ENCODE measurements at places on chromosomes 2 and 18.

DNA sequence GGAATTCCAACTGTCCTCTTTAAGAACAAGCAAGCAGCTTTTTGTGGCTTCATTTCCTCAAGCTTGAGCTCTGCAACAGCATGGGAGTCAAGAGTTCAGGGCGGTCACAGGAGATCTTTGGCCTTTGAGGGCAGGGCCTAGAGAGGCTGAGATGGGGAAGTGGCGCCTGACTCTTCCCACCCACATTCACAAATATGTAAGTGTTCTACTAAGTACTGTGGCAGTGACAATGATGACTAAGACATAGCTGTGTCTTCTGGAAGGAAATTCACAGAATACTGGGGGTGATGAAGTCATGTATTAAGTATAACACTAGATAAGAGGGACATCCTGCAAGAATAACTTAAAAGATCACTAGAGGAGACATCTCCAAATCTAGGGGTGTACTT is 15.0 kb downstream of the RND3 start:
- no peak for DNase-seq

DNA sequence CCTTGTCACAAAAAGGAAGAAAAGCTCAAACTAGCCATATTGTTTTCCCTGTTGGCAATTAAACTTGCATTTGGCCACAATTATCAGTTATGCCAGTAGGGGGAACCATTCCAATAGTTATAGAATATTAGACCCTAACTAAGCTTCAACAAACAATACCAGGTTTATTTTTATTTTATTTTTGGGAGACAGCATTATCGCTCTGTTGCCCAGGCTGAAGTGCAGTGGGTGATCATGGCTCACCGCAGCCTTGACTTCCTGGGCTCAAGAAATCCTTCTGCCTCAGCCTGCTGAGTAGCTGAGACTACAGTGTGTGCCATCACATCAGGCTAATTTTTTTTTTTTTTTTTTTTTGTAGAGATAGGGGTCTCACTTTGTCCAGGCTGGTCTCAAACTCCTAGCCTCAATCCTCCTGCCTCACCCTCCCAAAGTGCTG is 102.1 kb downstream of the ATAD2B start:
- no peak for DNase-seq

GRCh38 chr2:198499539-198499938 is 695.1 kb downstream of the PLCL1 start:
- DNase-seq, result no peak

DNA sequence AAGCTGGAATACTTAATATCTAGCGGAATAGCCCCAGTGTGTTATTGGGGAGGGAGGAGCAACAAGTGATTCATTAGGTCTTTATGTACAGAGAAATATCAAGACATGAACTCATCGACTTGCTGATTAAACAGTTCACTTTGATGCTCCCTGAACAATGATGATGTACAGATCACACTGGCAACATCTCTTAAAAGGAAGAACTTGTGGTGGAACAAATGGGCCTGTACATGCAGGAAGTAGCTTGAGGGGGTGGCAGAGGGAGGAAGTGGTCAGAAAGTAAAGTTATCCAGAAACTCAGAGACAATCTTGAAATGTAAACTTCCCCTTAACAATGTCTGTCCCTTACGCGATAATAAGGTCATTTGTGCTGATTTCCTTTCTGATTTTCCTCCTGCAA is 90.5 kb downstream of the NXPH2 start:
- no peak for DNase-seq

- no peak for DNase-seq
Observed at GRCh38 chr2:21627938-21628337, 504.2 kb downstream of the TDRD15 start.

DNA sequence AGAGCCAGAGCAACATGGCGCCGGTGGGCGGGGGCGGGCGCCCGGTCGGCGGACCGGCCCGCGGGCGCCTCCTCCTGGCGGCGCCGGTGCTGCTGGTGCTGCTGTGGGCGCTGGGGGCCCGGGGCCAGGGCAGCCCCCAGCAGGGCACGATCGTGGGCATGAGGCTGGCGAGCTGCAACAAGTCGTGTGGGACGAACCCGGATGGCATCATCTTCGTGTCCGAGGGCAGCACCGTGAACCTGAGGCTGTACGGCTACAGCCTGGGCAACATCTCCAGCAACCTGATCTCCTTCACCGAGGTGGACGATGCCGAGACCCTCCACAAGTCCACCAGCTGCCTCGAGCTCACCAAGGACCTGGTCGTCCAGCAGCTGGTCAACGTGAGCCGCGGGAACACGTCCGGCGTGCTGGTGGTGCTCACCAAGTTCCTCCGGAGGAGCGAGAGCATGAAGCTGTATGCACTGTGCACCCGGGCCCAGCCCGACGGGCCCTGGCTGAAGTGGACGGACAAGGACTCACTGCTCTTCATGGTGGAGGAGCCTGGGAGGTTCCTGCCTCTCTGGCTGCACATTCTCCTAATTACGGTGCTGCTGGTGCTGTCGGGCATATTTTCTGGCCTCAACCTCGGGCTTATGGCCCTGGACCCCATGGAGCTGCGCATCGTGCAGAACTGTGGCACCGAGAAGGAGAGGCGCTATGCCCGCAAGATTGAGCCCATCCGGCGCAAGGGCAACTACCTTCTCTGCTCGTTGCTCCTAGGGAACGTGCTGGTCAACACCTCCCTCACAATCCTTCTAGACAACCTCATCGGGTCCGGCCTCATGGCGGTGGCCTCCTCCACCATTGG is 507 bp downstream of the CNNM4 start:
- peak; percentile 55 for DNase-seq

DNA sequence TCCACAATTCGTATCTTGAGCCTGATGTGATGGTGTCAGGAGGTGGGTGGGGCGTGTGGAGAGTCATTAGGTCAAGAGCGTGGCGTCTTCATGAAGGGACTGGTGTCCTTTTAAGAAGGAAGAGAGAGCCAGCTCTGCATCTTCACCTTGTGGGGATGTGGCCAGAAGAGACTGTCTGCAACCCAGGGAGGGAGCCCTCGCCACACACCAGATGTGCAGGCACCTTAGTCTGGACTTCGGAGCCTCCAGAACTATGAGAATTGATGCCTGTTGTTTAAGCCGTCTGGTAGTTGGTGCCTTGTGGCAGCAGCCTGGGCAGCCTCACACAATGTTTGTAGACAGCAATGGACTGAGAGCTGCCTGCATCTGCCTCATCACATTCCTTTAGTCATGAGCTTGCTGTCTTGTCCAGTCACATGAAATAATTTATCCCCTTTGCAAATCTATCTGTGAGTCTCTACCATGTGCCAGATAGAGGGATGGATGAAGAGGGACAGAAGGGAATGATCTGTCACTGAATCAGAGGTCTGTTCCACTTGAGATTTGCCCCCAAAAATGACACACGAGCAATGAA is 61.0 kb downstream of the MYT1L start:
- DNase-seq, result no peak

- no peak for DNase-seq
Observed at GRCh38 chr2:233379441-233379840, 25.1 kb downstream of the DGKD start.

GRCh38 chr2:28736034-28736433 is 15.6 kb upstream of the PPP1CB start:
- DNase-seq, result no peak

DNA sequence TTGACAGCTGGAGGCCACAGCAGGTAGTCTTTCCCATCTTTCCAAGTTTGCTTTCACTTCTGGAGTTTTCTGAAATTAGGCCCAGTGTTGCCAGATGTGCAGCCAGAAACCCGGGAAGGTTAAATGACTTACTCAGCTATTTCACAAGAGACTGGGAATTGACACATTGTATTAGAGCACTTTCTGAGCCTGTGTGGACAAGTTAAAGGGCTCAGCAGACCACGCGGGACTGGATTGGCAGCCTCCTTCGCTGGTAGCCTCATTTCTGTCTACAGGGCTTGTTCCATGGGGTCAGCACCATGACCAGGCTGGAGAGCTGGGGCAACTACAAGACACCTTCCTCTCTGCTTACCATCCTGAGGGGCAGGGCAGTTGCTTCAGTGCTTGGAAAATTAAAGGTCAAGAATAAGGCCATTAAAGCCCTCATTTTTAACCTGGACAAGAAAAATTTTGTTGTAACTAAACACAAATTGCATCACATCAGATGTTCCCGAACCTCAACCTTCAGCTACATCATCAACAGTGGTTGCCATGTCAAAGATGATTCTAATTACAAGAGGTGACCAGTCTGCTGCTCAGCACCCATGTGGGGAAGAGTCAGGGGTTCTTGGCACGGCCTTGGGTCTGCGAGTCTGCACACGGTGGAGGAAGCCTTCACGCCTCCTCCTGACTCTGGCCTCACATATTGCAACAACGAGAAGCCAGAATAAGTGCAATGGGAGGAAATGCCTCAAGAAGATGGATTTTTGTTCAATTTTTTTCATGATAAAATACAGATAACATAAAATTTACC is 279.5 kb upstream of the RAB6C start:
- no peak for DNase-seq

DNA sequence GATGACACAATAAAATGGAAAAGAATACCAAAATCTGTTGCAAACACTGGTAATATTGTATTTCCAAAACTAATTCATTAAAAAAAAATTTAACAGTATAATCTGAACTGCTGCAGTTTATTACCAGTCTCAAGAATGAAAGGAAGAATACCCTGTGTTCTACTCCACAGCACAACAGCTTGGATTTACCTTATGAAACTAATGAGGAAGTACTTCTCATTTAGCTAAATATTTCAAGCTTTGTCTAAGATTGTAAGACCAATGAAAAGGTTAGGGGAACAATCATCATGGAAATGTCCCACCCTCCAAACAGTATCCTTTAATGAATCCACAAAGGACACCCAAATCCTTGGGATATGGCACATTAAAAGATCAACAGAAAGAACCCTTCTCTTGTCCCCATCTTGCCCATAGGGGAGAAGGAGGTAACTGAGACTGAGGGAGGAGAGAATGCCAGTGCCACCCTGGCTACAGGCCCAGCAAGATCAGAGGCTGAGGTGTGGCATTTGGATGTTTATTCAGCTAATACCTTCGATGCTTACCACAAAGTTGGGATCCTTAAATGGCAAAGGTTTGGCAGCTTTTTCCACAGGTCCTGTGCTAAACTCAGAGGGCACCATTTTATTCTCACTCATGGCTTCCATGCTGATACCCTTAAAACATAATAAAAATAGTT is 17.7 kb downstream of the INO80C start:
- no peak for DNase-seq

GRCh38 chr2:28764909-28765711 is 13.5 kb downstream of the PPP1CB start:
- no peak for DNase-seq

GRCh38 chr2:119181391-119181790 is 22.8 kb upstream of the C1QL2 start:
- no peak for DNase-seq

DNA sequence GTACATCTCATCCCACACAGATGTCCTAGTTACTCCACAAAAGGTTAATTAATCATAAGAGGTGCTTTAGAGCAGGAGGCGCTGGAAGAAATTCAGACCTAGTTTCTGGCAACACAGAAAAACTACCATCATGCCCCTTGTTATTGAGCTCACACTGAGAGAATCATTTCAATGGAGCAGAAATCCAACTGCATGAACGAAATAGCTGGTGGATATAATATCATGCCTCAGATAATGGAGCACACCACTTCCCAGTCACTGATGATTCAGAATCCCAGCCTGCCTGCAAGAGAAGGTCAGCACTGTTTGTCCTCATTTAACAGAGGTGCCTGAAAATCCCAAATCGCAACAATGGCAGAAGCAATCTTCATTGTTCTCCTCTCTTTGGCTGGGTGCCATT is 125.8 kb upstream of the CREB1 start:
- no peak for DNase-seq

- DNase-seq, result no peak
Observed at GRCh38 chr2:127275356-127275755, 18.6 kb downstream of the ERCC3 start.

DNA sequence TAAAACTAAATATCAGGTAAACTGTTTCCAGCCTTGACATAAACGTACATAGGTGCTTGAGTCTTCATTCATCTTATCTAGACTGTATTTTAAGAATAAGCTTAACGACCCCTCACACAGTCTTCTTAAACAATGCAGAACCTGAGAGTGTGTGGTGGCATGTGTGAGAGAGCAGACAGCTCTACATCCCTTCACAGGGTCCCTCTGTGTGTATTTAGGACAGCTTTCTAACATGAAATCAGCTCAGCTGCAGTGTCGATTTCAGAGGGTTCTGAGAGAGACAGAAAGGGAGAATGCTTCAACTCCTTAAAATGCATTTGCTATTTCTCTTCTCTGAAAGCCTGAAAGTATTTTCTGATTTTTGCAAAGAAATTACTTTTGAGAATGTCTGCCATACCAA is 185.2 kb downstream of the GRB14 start:
- DNase-seq, result no peak

- no peak for DNase-seq
Observed at GRCh38 chr2:99555404-99555803, 65.6 kb upstream of the REV1 start.

DNA sequence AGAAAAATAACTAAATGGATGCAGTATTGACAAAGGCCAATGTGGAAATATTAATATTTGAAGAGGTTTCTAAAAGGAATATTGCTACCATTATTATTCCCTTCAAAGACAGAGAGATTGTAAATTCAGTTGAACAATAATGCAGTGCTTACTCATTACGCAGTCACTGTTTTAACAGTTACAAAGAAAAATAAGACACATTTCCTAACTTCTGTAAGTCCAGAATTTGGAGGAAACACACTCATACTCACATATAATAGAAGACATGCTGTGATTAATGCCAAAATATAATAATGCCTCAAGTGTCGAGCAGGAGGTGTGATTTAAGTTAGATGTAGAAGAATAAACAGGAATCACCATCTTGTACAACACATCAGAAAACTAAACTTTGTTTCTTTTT is 389.2 kb downstream of the FBXO15 start:
- DNase-seq, result no peak

GRCh38 chr2:175436076-175436475 is 254.6 kb upstream of the ATP5MC3 start:
- DNase-seq, result no peak

DNA sequence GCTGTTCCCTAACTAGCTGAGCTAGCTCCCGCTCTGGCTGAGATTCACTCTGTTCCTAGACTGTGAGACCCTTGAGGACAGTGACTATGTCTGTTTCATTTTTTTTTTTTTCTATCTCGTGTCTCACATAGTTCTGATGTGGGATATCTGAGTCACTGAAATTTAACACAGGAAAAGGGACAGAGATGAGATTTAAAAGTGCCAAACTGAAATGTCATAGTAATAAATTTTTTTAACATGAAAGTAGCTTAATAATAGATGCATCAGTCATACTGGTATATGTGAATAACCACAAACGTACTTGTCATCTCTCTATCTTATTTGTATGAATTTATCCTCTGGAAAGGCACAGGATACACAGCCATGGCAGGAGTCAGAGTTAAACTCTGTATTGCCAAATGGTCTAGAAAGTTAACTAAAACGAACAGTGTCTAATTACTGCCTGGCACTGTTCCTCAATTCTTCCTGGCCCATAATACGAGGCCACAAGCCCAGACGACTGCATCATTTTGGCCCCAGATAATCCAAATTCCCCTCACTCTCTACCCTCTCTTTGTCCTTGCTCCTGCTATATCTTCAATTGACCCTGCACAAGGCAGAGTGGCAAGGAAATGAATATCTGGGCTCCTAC is 87.5 kb downstream of the SATB2 start:
- no peak for DNase-seq

GRCh38 chr18:31039426-31039825 is 3.1 kb downstream of the DSC3 start:
- no peak for DNase-seq
